GM12864 (cell line): ENCODE measurements at places on chromosomes 3 and 15.

DNA sequence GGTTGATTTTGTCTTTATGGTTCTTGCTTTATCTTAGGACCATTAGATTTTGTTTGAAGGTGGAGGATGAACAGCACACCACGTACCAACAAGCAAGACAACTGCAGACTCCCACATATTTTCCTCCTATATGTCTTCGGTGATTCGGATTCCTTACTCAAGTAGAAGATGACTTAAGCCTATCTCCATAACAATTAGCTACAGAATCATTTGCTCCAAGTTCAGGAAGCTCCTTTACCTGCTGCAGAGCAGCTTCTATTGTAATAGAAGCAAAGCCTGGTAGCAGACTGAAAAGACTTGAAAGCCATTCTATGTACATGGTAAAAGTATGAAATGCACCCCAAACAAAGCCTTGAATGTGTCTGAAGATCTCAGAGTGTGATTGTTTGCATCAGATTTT, 229.0 kb downstream of the SOX2 start:
- DNase-seq = no peak

- DNase-seq = no peak
These were observed 84.4 kb upstream of the KCNMB2 start for GRCh38 chr3:178451799-178452198.

DNA sequence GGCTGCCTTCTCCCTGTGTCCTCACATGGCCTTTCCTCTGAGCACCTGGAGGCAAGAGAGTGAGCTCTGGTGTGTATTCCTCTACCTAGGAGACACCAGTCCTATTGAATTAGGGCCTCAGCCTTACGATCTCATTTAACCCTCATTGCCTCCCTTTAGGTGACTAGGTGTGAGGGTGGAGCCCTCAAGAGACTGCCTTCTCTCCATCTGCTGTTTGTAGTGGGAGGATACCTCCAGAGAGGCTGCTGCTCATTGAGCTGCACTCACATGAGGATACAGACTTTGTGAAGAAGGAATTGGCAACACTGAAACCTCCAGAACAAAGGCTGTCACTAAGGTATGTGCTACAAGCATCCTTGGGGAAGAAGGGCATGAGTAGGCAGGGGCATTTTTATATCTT, at the start of gene CCR8:
TSS of gene CCR8 (plus strand) at position 217 of the 400 bp plus-strand sequence. CDS start 2,623 bp downstream, outside the sequence.
- no peak for DNase-seq

DNA sequence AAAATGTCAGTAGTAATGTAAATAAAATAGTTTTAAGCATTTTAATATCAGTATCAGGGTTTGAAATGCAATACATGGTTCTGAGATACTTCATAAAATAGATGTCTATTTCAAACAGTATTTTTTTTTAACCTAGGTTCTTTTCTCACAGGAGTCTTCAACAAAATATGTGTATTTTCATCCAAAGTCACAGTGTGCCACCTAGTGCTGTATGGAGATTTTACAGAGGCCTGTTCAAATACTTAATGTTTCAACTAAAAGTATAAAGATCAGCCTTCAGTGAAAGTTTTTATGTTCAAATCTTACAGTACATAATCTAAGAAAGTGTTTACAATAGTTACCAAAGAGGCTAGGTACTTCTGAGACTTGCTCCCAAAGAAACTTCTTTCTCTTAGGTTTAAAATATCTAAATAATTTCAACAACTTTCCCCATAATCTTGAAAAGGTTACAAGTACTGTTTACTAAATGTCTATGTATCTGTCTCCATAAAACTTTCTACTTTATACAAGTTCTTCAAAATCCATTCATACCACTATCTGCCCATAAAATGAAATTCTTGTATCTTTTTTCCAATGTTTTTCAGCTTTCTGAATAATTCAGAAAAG, 38.3 kb downstream of the SCAPER start:
- no peak for DNase-seq

- DNase-seq = no peak
These were observed 25.9 kb downstream of the CSTA start for GRCh38 chr3:122350814-122351418.
